Natural killer cell (primary cell): ENCODE measurements at places on chromosomes 4 and X. TPM values are rescaled to one million over a fixed set of nuclear protein-coding genes. Genes with fewer than 3 reads are reported as not detected.
A peak's percentile ranks its signal among the peaks of the same experiment; 100 is the strongest.

DNA sequence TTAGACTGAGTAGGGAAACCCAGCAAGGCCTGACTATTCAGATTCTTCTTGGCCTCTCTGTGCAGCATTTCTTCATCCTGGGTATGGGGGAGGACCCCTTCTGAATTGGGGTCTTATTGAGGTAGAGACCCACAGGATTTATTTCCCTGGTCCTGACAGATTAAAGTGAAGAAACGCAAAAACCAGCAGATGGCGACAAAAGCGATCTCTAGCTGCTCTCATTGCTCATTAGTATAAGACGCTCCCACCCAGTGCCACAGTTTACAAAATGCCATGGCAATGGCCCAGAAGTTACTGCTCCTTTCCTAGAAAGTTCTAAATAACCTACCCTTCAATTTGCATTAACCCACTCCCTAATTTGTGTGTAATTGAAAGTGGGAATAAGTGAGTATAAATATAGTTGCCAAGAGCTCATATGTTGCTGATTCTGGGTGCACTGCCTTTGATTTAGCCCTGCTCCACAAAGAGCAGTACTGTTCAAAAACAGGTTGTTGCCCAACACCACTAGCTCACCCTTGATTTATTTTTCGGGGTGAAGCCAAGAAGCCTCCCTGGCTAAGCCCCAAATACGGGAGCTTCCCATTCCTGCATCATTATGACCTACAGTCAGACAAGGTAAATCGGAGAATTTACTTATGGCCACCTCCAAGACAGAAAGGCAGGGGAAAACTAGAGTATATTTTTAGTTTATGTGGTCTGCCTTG is 3.7 kb upstream of the BEX4 start:
- DNase-seq: no peak

DNA sequence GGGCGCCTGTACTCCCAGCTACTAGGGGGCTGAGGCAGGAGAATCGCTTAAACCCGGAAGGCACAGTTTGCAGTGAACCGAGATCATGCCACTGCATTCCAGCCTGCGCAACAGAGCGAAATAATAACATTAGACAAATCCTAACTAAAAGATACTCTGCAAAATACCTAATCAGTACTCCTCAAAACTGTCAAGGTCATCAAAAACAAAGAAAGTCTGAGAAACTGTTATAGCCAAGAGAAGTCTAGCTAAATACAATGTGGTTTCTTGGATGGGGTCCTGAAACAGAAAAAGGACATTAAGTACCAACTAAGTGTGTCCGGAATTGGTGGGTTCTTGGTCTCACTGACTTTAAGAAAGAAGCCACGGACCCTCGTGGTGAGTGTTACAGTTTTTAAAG is 14.6 kb upstream of the ACSL4 start:
- no peak for DNase-seq

GRCh38 chr4:22237846-22238494 is 277.9 kb downstream of the ADGRA3 start:
- DNase-seq: no peak

- peak; percentile 41 for DNase-seq
Measured at GRCh38 chr4:114807759-114808404, 209.3 kb downstream of the UGT8 start.

DNA sequence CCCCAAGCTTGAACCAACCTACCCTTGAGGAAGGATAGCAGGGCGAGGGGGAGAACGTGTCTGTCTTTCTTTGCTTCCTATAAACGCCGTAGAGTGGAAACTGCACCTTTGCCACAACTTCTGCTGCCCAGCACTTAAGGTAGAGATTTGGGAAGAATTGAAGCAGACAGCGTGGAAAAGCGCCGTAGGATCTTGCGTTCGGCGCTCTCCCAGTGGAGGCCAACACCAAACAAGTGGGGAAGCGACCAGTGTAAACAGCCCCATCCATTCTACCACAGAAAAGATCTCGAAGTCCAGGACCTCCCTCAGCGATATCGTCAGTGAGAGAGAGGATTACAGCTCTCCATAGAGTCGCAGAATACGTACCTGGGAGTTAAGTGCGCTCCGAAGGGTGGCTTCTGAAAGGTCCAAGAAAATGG is 3.9 kb upstream of the NKX6-1 start:
- no peak for DNase-seq

GRCh38 chrX:77342004-77342403 is 105.2 kb upstream of the FGF16 start:
- no peak for DNase-seq

GRCh38 chr4:75429208-75429607 is 85.0 kb downstream of the RCHY1 start:
- DNase-seq: no peak

GRCh38 chrX:24277405-24277804 is 36.5 kb downstream of the SUPT20HL2 start:
- DNase-seq: no peak

GRCh38 chr4:55866973-55867574 is 13.6 kb downstream of the EXOC1 start:
- no peak for DNase-seq

DNA sequence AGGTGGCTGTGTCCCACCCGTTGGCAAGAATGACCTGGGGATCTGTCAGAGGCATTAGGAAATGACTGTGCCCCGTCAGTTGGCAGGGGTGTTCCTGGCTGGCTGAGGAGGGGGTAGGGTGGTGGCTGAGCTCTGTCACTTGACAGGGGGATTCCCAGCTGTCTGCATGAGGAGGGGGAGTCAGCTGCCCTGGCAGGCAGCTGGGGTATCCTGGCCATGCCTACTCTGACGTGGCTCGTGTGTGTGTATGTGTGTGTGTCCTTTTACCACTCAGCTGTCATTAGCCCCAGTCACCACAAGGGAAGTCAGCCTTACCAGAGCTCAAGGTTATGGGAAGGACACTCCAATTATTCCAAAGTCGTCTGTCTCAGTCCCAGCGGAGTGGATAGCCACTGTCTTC is 93.2 kb downstream of the EFNB1 start:
- no peak for DNase-seq

- DNase-seq: peak; percentile 88
Measured at GRCh38 chr4:25376754-25377571, at the start of gene ANAPC4. ANAPC4 (plus strand) TSS chr4:25377263; CDS start chr4:25377428, 165 bp downstream.

TCEAL7 gene
- not detected for total RNA-seq

LDB2 gene
- total RNA-seq: 13.6 TPM
